ENCODE measurements at places on chromosomes 5 and 9.

GRCh38 chr5:126265917-126266316 is 157.3 kb upstream of the GRAMD2B start:
- no peak for DNase-seq

GRCh38 chr5:159877894-159878448 is 38.3 kb upstream of the ADRA1B start:
- DNase-seq, result no peak

- DNase-seq, result no peak
Measured at GRCh38 chr9:38251036-38251860, 141.3 kb upstream of the ALDH1B1 start.

DNA sequence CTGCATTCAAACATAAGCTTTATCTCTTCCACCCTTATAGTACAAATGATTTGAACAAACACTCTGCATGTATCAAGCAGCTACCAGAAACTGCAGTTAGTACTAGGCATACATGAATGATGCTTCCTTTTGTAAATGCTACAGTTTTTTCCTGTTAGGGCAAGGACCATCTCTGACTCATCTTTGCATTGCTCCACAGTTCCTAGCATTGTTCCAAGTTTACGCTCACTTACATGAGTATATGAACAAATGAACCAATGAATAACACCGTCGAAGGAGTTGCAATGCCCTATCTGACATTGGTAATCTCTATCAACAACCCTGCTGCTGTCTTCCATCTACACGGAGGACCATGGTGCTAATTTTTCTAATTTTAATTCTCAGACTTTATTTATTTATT is 2.1 kb upstream of the ALDH7A1 start:
- no peak for DNase-seq

Measured in activated B cell treated with CpG ODN at 0.5 μM for 24 hours (primary cell).